Activated effector memory CD4-positive, alpha-beta T cell treated with anti-CD3 and anti-CD28 coated beads, Interleukin-2, amount 50 U/mL, for 16 hours (primary cell): ENCODE measurements at places on chromosomes 3 and 15.

DNA sequence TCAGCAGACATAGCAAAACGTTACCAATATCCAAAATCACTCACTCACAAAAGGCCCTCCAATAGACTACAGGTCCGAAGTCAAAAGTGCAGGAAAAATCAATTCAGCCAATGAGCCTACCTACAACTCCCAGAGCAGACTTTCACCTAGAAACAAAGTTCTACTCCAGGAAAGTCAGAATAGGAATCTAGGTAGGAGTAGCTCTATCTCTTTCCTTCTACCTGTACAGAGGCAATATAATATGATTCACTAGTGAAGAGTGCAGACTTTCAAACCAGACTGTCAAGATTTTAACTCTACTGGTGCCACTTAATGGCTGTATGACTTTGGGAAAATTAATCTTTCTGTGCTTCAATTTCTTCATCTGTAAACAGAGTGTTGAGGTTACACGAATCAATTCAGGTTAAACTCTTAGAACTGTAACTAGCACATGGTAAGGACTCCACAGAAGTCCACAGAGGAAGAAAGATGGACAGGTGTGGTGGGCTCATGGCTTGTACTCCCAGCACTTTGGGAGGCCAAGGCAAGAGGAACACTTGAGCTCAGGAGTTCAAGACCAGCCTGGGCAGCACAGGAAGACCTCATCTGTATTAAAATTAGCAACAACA, 9.4 kb downstream of the DCUN1D1 start:
- DNase-seq = no peak

- DNase-seq = no peak
Measured at GRCh38 chr3:882533-882932, 210.3 kb upstream of the CNTN6 start.

DNA sequence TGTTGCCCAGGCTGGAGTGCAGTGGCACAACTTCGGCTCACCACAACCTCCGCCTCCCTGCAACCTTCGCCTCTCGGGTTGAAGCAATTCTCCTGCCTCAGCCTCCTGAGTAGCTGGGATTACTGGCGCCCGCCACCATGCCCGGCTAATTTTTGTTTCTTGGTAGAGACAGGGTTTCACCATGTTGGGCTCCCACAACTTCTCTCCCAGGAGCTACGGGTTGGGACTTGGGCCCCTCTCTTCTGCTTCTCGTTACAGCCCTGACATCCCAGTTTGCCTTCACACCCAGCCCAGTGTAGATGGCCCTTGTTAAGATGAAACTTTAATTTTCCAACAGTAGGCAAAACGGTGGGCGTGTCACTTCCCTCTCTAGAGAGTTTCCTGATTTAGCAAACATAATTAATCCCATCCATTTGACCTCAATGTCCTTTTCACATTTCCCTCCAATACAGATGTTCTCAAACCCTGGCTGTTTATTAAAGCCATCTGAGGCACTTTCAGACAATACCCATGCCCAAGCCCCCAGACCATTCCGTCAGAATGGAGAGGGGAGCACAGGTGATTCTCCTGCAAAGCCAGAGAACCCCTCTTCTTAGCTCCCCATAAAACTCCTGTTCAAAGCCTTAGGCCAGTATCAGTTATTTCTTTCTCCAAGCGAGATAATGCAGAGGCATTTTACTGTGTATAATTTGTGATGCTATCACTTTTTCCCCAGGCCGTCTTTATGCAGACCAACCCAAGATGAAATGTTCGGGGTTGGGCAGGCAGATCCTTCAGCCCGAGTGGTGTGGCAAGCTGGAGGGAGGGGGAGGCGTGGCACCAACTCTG, 245.7 kb downstream of the XXYLT1 start:
- no peak for DNase-seq

GRCh38 chr3:111684640-111685039, 89.5 kb upstream of the ZBED2 start:
- DNase-seq = no peak

GRCh38 chr3:14909250-14909649, 38.1 kb upstream of the NR2C2 start:
- DNase-seq = no peak

DNA sequence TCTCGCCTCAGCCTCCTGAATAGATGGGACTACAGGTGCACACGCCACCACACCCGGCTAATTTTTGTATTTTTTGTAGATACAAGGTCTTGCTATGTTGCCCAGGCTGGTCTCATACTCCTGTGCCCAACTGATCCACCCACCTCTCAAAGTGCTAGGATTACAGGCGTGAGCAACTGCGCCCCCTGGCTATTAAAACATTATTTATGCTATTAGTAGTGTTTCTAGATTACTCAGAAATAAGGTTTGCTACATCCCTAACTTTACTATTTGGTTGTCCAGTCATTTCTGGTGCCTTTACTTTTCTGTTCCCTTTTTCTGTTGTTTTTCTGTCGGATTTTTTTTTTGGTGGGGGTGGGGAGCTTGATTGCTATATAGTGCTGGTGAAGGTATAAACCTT, 393.6 kb upstream of the TPM1 start:
- DNase-seq = no peak

DNA sequence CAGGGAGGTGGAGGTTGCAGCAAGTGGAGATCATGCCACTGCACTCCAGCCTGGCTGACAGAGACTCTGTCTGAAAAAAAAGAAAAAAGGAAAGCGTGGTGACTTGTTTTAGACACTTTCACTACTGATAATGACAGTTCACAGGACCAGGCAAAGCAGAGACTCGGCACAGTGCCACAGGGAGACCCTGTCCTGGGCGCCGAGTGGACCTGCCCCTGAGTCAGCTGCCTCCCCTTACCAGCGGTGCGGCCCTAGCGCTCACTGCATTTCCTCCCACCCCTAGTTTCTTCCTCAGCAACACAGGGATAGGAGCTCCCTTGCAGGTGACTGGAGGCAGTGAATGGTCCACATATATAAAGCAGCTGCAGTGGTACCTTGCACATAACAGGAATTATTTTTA, 38.7 kb upstream of the NSMCE3 start:
- DNase-seq = no peak

GRCh38 chr3:155390351-155390750, 96.9 kb upstream of the STRIT1 start:
- no peak for DNase-seq

DNA sequence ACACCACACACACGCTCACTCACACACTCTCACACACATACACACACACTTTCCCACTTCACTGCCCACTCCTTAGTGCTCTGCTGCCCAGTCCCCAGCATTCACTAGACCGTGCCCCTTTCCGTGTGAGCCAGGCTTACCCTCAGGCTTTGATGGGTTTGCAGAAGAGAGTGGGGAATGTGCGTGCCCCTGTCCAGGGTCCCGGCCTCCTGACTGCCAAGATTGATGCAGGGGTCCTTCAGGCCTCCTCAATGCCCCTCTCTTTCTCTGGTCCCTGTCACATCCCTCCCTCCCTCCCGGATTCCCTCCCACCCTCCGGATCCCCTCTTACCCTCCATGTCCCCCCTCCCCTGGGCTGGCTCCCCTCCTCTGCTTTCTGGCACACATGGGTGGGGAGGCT, 27.9 kb upstream of the KIF23 start:
- DNase-seq = no peak

GRCh38 chr3:128965818-128966217, 28.1 kb downstream of the CFAP92 start:
- no peak for DNase-seq

GRCh38 chr15:74961616-74962015, 5.0 kb upstream of the RPP25 start:
- no peak for DNase-seq

DNA sequence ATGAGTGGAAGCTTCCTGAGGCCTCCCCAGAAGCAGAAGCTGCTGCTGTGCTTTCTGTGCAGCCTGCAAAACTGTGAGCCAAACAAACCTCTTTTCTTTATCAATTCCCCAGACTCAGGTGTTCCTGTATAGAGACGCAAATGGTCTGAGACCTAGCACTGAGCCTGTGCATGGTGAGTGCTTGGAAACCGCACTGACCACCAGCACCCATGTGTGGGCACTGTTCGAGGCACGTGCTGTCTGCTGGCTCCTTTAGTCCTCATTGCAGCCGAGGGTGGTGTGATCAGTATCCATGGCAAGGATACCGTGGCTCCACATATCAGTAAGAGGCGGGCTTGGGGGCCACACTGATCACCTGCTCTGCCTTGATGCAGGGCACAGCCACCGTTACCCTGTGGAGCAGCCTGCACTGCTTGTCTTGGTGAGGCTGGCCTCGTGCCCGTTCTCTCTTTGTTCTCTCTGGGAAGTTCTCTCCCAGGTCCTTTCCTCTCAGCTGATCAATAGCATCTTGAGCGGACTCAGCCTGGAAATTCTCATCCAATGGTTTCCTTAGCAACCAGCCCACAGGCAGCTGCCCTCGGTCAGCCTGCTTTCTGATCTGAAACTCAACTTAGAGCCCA, 101.0 kb downstream of the PLXNA1 start:
- DNase-seq = no peak

DNA sequence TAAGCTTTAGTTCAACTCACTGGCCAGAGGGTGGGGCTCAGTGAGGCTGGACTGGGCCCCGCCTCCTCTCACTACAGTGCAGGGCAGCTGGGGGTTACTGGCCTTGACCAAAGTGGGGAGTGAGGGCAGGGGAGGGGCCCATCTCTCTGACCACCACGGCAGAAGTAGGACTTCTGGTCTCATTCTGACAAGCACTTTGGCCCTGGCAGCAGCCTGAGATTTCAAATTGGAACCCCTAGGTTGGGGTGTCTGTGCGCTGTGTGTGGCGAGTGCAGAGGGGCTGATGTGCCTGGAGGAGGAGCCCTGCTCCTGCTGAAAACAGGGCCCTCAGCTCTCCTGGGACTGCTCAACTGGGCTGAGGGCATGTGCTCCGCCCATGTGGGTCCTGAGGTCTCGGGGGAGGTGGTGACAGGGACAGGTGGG, 60.3 kb upstream of the RPL32 start:
- no peak for DNase-seq

- DNase-seq = no peak
Measured at GRCh38 chr3:188584162-188584529, 430.2 kb downstream of the LPP start.

- no peak for DNase-seq
Measured at GRCh38 chr3:9139366-9139765, 110.1 kb downstream of the SRGAP3 start.

GRCh38 chr3:149969940-149970715, 567 bp downstream of the PFN2 start:
- DNase-seq = peak; percentile 88

DNA sequence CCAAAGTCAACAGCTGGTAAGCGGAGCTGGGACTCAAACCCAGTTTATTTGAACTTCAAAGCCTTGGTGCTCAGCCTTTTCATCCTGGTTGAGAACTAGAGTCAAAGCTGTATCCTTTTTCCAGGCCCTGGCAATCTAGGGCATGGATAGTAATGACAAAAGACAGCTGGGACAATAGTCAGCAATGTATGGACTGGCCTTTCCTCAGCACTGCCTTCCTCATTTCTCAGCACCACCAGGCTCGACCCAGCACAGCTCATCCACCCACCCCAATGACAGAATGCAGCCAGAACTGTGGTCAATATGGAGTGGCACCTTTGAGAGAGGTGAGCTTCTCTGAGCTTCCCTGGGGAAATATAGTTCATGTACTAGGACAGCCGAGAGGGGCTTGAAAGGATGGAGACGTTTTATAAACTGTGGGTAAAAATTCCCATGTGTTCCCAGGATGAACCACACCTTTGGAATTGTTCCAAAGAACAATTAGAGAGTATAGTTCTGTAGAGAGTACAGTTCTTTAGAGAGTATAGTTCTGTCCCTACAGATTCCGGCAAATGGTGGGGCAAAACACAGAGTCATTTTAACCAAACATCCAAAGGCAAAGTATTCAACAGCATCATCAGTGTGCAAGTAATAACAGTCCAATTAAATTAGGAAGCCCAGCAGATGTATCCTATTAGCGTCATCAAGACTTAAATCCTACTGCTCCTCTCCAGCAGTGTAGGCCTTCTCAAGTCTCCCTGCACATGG, 30.2 kb upstream of the IREB2 start:
- DNase-seq = no peak

DNA sequence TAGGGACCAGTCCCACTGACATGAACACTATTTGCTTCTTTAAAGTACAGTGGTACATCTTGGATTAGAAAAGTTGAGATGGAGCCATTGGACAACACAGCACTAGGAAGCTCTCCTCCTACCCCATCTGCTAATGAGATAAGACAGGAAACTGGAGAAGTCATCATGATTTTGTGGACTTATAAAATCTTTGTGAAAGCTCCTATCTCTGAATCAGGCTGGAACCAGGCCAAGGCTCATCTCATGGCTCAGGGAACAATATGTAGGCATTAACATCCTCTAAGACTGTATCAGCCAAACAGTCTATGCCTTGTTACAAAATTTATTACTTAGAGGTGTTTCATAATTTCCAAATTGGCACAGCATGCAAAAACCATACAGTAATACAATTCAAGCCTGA, 84.1 kb downstream of the BOC start:
- no peak for DNase-seq
